ENCODE measurements at places on chromosomes 6 and 20.
A peak's percentile ranks its signal among the peaks of the same experiment; 100 is the strongest.

- DNase-seq, result no peak
Measured at GRCh38 chr6:46690141-46690755, 2.6 kb downstream of the TDRD6 start.

DNA sequence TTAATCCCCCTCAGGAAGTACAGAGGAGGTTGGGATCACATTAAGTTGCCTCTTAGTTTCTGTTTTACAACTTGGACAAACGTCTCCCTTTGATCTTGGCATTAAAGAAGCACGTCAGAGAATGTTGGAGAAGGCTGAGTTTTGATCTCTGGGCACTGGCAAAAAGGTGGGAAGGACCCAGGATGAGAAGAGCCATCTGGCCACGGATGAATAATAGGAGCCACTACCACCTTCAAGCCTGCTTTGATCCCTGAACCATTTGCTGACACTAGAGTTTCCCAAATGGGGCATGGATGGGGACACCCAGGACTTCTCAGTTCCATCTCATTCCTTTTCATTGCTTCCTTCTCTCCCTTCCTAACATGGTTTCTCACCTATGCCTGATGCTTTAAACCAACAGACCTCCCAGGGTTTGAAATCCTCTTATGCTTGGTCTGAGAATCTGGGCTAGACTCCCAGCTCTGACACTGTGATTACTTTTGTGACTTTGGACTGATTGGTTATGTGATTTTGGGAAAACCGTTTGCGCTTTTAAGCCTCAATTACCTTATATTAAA lies 5.8 kb downstream of the TM9SF4 start:
- DNase-seq, result no peak

GRCh38 chr20:57483287-57484050 lies 41.5 kb downstream of the CTCFL start:
- no peak for DNase-seq

DNA sequence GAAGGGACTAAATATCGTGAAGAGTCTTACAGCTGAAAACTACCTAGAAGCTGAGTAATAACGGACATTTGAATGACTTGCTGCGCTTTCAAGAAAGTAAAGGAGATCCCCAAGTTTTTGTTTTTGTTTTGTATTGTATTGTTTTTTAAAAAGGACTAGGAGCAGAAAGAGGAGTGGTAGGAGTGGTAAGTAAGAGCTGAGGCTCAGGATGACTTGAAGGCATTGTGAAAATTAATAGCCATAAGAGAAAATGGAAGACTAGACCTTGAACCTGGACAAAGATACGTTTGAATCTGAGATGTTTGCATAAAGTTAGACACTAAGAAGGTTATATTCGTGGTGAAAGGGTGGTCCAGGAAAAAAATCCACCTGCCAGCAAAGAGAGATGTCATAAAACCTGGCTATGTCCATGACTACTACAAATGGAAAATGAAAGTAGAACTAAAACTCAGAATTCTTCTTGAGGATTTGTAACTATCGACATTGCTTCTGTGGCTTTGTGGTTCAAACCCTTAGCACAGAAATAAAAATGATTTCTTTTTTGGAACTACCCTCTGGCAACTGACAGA lies 824.8 kb upstream of the FLRT3 start:
- no peak for DNase-seq

DNA sequence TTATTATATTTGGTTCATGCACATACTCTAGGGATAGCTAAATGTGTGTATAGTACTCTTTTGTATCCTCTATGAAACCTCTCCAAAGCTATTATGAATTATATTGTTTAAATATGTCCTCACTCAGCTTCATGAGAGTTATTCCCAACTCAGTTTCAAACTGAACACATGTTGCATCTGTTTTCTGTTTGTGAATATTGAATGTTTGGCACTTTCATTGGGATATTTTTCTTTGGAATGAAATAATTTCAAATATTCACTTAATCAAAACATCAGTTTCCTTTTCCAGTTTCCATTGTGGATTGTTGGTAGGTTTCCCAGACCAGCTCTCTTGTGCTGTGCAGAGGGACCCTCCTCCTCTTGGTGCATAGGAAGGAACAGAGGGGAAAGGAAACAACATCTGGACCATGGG lies 46.6 kb downstream of the HDAC2 start:
- no peak for DNase-seq

DNA sequence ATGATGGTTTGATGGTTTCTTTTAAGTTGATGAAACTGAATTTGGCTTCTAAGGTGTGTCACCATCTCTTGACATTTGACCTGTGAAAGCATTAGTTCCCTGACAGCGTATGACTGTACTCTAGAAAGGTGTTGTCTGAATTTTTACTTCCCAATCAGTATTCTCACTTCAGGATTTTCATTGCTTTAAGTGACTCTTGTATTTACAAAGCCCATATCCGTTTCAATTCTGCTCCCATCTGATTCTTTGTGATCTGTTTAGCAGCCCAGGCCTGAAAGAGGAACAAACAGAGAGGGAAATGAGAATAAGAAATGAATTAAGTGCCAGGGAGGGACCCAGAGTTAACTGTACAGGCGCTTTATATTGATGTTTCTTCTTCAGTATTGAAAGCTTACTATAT lies 73.7 kb downstream of the FARS2 start:
- DNase-seq, result no peak

GRCh38 chr20:24586523-24586840 lies 117.1 kb downstream of the SYNDIG1 start:
- no peak for DNase-seq

- peak; percentile 10 for DNase-seq
Measured at GRCh38 chr6:15400572-15401004, 154.7 kb downstream of the JARID2 start.

DNA sequence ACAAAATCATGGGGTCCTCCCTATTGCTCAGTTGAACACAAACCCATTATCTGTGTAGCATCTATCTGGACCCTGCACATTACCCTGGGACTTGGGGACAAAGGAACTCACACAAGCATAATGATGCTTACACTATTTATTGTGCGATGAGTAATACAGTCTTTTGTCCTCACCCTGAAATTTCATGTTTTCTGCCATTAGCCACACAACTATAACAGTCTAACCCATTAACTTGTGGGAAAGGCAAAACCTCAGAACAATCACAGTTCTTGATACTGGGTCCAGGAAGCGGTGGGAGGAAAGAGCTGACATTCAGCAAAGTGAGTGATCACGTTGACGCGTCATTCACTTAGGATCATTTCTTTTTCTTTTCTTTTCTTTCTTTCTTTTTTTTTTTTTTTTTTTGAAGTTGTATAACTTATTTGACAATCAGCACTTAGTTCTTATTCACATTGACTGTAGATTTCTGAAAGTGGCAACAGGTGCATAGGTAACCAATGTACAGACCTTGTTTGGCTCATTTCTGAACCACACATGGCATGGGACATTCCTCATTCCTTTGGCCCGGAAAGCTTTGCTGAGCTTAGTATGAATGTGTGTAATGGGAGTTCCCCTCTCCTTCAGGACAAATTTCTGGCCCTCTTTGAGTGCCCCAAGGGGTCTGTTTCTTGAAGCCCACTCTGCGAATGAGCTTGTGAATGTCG lies 94.8 kb upstream of the CNKSR3 start:
- DNase-seq, result no peak

- no peak for DNase-seq
Measured at GRCh38 chr6:125773387-125774341, 17.1 kb upstream of the NCOA7 start.

DNA sequence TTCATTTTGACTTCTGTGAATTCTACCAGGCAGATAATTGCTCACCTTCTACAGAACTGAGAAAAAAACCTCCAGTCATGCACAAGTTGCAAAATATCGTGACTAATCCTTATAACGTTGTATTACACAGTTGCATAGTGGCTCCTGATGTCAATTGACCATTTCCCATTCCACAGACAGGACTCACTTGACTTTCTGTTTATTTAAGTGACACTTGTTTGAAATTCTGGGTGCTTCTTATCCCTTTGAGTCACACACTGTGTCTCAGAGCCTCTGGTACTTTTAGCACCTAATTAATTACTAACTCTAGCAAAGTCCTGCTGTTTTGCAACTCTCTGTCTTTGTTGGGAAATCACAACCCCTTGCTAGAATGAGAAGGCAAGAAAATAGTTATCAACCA lies 16.2 kb upstream of the RSPO3 start:
- DNase-seq, result no peak

- no peak for DNase-seq
Measured at GRCh38 chr6:156154896-156155295, 622.3 kb upstream of the ARID1B start.

DNA sequence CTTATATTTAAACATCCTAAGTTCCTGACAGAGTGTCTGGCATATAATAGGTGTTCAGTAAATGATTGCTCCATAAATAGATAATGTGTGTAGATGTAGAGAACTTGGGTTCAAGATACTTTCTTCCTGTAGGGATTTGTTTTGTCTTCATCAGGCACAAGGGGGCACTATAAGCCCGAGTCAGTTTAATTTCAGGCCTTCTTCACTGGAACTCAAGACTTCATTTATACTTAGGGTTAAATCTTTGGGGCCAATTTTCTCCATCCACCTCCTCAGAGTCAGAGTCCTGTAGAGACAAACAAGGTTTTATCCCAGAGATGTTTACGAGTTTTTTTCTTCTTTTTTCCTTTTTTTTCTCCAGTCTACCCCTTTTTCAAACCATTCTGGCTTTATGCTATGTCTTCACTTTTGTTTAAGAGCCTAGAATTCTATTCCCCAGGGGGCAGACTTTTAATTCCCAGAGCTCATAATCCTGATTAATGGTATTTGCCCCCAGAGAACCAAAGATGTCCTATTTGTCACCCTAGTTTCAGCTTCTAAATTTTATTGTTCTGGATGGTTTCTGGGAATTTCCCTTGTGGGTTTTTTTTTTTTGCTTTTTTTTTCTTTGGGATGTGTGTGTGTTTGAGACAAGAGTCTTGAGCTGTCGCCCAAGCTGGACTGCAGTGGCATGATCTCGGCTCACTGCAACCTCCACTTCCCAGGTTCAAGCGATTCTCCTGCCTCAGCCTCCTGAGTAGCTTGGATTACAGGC lies 88.4 kb downstream of the HFE start:
- DNase-seq, result no peak

GRCh38 chr6:55694148-55694547 lies 115.2 kb upstream of the HMGCLL1 start:
- DNase-seq, result peak; percentile 63

DNA sequence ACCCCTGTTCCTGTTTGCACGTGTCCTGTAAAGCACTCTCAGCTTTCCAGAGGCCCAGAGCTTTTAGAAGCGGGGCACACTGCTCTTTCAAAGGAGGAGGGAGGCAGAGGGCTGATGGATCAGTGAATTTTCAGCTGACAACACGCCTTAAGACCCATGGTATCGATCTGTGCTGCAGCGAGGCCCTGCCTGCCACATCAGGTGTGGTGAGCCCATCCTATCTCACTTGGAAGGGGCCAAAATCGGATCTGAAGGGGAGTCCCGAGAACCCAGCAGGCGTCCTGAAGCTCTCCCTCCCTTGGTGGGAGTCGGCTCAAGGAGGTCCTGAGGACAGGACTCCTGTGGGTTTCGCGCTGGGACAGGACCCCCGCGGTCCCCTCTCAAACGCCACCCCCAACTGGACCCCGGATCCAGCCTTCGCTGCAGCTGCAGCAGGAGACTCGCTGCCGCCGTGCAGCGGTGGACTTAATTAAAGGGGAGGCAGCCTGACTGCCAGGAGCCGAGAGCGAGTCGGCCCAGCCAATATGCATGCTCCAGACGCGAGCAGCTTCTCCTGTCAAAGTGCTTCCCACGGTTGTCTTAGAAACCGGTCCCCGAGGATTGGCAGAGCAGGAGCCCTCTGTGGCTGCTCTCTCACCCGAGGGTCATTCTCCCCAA lies 580.0 kb upstream of the ZNF337 start:
- peak; percentile 18 for DNase-seq

DNA sequence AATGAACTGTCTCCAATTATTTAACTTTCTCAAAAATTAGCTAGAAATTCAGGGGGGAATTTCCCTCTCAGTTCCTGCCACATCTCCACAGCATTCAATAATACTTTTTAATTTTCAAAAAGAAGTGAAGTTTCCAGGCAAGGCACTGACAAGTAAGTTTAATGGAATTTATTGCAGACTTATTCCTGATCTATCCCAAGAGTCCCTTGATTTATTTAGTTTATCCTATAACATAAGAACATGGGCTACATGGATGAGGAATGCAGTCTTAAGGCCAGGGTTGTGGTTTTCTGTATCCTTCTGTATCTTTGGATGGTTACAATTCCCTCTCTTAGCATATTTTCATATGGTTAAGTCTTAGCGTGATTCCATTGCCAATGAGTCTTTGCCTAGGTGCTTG lies 126.5 kb downstream of the TSHZ2 start:
- no peak for DNase-seq

DNA sequence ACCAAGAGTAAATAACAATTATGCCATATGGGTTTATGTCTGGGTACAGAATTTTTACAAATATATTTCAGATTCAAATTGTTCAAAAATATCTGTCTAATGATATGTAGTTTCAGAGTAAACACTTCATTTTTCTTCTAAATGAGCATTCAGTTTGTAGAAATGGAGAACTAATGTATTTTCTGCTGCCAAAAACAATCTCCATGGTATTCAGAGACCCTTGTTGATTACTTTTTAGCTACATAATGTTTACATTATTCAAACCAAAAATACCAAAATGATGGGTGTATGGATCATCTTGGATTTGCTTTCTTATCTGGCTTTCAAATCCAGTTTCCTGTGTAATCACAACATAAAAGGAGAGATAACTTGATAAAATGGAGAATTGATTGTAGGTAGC lies 576.0 kb upstream of the CDH4 start:
- no peak for DNase-seq
